Anterior cingulate cortex (tissue), 58 donors: ENCODE measurements at places on chromosomes 7 and 10.
A peak's percentile ranks its signal among the peaks of the same experiment; 100 is the strongest.

GRCh38 chr7:33798686-33799325 lies 106.5 kb upstream of the BMPER start:
- DNase-seq = no peak

- no peak for DNase-seq
These were observed 127.2 kb downstream of the SH3PXD2A start for GRCh38 chr10:103727991-103728689.

DNA sequence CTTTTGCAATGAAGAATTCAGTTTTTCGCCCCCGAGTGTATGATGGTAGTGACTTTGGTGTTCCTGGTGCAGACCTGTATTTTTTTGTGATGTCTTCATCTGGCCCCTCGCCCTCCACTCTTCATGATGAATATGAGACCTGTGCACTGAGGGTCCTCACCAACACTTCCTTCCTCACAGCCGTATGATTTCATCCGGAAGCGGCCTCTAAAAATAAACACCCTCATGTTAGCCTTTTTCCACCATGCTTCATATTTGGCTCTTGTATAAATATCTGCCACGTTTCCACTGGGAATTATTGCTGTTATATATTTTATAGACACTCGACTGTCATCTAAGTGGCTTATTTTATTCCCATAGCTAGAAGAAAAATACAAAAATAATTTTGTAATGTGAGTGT lies 160.4 kb downstream of the MGMT start:
- DNase-seq = no peak

DNA sequence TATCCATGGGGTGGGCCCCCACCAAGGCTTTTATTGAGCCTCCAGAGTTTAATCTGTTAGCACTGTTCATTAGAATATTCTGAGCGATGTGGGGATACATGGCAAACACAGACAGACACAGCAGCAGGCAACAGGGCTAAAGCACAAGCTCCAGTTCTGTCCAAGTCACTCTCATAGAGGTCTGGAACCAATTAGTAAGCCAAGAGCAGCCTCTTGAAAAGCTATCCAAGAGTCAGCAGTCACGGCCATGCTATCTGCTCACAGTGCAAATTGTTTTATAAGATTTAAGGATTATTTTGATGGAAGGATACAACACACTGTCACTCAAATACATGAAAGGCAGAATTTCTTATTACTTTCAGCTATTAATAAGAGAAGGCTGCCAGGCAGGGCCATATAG lies 86.4 kb upstream of the DGKB start:
- no peak for DNase-seq

DNA sequence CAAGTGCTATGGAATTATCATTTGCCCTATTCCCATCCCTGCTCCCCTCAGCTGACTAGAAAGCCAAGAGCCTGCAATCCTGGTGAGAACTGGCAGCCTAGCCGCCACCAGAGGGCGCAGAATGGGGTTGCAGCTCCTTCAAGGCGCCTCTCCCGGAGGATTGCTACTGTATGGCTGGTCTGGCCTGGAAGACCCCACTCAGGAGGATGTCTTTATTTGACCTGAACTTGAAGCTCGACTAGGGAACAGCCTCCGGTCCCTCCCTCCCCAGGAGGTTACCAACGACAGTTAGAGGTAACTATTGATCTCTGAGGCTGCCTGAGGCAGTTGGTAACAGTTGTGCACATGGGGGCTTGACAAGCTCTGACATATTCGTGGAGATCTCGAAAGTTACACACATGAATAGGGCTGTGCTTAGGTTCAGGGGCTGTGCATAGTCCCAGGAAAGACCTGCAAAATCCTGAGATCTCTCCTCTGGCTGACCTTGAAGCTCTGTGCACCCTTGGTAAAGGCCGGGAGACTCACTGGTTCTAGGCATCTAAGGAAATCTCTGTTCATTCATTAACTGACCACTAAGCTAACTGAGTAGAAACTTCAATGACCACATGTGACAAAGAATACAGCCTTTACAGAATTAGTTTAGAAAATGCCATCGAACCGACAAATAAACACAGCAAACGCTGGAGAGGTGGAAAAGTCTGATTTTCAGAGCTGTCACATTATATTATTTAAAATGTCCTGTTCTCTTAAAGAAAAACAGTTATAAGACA lies 65.7 kb downstream of the TSPAN12 start:
- peak; percentile 1 for DNase-seq

DNA sequence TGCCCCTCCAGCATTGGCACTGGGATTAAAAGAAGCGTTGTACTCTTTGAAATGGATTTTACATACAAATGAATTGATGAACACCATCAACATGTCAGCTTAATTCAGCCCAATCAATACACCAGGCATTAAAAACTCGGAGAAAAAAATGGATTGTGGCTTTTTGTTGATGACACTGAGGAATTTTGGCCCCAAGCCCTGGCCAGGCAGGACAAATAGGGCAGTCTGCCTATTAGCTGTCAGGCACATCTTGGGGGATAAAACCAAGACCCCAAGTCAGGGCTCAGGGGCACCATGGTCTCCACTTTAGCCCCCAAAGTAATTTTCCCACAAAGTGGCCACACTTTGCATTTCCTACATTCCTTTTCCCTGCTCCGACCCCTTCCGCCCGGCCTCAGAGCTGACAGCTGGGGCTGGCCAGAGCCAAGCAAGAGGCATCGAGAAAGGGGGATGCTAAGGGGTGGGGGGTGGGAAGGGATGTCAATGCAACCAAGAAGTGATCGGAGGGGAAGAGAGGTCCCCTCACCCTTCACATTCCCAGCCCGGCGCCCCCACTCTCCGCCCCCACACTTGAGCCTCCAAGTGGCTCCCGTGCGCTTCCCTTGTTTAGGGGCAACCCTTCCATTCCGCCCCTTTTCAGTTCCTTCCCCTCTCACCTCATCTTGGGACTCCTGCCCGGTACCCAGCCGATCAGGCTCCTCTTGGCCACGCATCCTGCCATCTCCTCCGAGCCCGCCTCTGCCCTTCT lies 711 bp downstream of the HIP1 start:
- no peak for DNase-seq

GRCh38 chr7:135501402-135501801 lies 8.5 kb downstream of the CNOT4 start:
- no peak for DNase-seq

- DNase-seq = no peak
These were observed 10.0 kb upstream of the DDIT4 start for GRCh38 chr10:72263613-72264241.

- DNase-seq = no peak
These were observed 27.8 kb upstream of the CDHR3 start for GRCh38 chr7:105935250-105935649.

- no peak for DNase-seq
These were observed 867.0 kb upstream of the SORCS1 start for GRCh38 chr10:108031505-108031904.

GRCh38 chr7:130141161-130141883 lies 63.9 kb downstream of the TMEM209 start:
- DNase-seq = peak; percentile 90

DNA sequence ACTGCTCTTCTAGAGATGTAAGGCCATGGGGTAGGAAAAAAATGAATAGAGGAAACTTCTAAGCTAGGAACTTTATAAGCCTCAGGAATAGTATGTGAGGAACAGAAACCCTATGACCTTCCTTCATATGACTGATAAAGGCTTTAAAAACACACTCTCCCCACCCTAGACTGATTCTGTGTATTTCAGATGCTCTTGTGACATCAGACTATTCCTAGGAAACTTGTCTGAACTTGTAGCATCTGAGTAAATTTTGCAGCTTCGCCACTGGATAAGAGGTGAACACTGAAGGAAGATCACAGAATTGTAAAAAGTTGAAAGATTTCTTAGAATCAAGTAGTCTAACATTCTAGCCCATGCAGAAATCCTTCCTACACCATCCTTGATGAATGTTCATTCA lies 31.0 kb upstream of the CBLL1 start:
- no peak for DNase-seq

- DNase-seq = no peak
These were observed 52.2 kb downstream of the FIGNL1 start for GRCh38 chr7:50397971-50398324.

DNA sequence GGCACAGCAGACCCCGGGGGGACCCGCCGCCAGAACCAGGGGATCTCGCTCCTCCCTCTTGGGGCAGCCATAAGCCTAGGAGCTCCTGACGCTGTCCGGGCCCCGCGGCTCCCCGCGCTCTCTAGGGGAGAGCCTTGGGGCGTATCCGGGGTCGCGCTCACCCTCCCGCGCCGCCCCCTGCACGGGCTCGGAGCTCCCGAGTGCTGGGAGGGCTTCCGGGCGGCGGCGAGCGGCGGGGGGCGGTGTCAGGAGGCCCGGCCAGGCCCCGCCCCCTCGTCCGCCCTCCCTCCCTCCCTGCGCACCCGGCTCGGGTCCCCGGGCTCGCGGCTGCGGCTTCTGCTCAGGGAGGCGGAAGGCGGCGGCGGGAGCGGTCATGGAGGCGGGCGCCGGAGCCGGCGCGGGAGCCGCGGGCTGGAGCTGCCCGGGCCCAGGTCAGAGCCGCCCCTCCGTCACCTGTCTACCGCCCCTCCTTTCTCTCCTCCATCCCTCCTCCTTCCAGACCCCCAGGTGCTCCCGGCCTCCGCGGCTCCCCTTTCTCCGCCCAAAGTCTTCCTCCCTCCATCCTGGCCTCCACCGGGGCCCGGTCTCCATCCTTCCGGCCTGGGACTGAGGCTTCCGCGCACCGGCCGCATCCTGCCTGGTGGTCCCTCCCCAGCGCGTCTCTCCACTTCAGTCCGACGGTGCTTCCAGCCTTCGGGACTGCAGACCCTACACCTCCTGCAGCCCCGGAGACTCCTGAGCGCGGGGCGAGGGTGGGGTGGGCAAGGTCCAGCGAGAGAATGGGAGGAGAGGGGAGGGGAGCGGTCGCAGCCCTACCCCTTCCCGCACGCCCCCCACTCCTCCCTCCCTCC lies at the start of gene CCDC136:
TSS of gene CCDC136 (plus strand) at position 848 of the 851 bp plus-strand sequence. CDS start 444 bp downstream, outside the sequence.
- DNase-seq = peak; percentile 36

GRCh38 chr10:98572594-98572993 lies 125.9 kb upstream of the HPS1 start:
- DNase-seq = no peak

- no peak for DNase-seq
These were observed 15.6 kb downstream of the UBTD1 start for GRCh38 chr10:97514344-97514743.

DNA sequence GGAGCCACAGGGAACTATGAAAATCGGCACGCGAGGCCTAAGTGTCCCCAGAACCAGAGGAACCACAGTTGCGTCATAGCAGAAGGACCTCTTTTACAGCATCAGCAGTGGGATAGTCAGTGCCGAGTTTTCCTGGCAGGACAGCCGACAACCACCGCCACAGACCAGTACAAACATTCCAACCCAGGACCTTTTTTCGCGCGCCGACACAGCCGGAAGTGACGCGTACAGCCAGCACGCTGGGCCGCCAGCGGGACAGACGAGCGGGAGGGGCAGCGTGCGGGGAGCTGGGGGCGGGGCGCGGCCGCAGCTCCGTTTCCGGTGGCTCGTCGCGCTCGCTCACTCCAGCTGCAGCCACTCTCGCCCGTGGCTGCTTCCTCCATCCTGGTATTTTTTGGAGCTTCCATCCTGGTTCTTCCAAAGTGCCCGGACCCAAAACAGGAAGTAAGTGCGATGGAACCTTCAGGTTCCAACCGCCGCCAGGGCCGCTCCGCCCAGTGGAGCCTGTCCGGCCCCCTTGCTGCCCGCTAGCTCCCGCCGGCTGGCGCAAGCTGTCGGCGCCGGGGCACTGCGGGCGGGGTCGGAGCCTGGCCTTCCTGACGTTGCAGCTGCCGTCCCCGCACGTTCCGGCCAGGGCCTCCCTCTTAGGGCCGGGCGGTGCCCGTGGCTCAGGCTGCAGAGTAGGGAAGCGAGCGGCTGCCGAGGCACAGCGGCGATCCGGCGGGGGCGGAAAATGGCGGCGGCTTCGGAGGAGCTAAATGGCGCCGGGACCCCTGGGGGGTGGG lies at the start of gene DMTF1:
TSS of gene DMTF1 (plus strand) at position 342 of the 785 bp plus-strand sequence. CDS start 12,489 bp downstream, outside the sequence.
- peak; percentile 99 for DNase-seq

- no peak for DNase-seq
These were observed 252.6 kb downstream of the GRID1 start for GRCh38 chr10:86113983-86114382.

DNA sequence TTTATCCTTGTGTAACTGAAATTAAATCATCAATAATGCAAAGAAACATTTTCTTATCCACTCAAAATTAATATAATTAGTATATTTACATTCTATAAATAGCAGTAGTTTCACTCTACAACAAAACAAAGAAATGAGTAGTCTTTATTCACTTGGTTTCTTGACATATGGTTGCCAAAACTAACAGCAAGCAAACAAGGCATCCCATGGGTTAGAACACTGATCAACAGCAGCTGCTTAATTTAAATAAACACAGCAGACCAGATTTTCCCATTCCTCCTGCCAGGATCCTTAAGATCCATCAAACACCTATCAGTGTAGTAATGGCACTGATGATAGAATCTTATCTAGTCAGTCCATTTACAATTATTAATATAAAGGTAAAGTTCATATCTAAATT lies 22.1 kb downstream of the NCAPG2 start:
- DNase-seq = no peak

DNA sequence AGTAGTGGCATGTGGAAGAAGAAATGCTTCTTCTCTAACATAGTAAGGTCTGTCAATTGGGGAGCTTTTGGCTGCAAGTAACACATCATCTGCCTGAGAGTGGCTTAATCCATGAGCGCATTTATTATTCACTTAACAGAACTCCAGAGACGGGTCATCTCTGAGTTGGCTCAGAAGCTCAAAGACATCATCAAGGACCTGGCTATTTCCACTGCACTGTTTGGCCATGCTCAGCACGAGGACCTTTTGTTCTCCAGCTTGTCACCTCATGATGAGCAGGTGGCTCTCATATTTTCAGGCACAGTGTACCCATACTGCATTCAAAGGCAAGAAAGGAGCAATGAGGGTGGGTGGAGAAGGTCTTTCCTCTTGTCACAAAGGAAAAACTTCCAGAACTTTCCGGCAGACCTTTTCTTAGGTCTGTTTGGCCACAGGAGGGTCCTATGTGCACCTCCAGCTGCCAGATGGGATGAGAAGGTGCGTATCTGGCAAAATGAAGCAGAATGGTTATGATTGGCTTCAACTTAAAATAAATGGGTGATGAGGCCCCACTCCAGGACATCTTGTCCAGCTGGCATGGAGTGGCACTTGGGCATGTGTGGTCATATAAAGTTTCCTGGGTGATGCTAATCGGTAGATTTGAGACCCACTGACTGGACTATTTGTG lies 55.6 kb upstream of the SHH start:
- DNase-seq = no peak

GRCh38 chr7:44307301-44307900 lies 18.0 kb downstream of the CAMK2B start:
- no peak for DNase-seq

GRCh38 chr10:131848296-131848695 lies 52.5 kb upstream of the PPP2R2D start:
- DNase-seq = no peak

DNA sequence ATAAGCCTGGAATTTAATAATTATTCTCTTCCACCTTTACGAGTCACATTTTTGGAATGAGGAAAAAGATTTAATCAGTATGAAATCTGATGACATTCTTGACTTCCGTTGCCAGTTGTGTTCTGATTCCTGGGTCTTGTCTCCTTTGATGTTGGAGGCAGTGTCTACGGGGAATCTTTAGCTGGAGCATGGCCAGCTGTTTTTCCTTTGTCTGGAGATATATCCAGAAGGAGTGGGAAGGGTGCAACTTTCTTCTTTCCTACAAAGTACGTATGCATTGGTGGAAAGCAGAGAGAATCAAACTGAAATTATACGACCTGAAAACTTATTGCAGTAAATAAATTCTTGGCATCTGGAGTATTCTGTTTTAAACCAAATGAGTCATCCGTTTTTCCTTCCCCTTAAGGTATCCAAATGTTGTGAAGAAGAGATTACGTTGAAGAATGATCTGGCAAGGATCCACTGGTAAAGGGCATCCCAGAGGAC lies 6.9 kb upstream of the GNG11 start:
- DNase-seq = no peak
